ENCODE measurements at places on chromosomes 7 and 10.

GRCh38 chr7:114084472-114085312 lies 165.9 kb upstream of the PPP1R3A start:
- no peak for DNase-seq

DNA sequence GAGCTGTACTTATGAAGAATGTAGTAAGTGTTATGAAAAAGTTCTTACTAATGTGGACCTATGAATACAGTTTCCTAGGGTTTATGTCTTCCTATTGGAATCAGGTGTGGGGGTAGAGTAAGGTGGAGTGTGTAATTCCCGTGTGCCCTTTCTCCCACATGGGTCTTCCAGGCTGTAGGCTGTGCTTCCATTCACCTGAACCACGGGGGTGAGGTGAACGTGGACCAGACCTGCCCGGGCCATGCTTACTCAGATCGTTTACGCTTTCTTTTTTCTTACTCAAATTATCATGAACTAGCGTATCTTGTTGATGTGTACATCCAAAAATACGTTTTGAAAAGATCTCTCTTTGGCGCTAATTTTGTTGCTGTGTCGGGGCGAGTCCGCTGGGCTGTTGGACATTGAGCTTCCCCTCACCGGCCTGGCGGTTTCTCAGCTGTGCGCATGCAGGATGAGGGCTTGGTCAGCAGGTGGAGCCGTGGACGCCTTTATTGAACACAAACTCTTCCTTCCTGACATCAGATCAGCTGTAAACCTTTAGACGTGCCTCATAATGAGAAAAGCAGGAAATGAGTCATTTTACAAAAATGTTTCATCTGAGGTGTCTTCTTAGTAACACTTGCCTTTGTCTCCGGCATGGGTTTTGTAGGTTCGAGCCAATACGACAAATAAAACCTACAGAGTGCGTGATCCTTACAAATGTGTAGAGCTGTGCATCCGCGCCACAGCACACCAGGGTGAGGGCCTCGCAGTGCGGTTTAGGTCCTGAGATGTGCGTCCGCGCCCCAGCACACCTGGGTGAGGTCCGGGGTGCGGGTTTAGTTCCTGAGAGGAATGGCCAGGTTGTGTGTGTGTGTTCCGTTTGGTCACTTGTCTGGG lies 53.8 kb downstream of the WDR37 start:
- peak; percentile 43 for DNase-seq

DNA sequence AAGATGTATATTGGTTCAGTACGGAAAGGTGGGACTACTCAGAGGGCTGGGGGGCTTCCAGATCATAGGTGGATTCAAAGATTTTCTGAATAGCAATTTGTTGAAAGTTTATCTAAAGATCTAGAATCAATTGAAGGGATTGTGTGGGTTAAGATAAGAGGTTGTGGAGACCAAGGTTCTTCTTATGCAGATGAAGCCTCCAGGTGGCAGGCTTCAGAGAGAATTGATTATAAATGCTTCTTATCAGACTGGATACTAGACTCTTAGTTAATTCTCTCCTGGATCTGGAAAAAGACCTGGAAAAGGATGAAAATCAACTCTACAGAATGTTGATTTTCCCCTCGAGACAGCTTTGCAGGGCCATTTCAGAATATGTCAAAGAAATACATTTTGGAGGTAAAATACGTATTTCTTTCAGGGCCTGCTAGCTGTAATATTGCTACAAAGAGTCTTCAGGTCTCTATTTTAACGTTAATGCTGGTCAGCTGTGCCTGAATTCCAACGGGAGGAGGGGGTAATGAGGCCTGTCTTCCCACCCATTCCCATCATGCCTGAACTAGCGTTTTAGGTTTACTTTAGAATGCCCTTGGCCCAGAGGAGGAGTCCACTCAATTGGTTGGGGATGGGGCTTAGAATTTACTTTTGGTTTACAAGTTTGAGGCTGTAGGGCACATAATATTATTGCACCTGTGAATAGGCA lies 12.8 kb upstream of the GPR15LG start:
- DNase-seq, result no peak

- DNase-seq, result no peak
Measured at GRCh38 chr7:16728811-16729210, 24.7 kb upstream of the TSPAN13 start.

DNA sequence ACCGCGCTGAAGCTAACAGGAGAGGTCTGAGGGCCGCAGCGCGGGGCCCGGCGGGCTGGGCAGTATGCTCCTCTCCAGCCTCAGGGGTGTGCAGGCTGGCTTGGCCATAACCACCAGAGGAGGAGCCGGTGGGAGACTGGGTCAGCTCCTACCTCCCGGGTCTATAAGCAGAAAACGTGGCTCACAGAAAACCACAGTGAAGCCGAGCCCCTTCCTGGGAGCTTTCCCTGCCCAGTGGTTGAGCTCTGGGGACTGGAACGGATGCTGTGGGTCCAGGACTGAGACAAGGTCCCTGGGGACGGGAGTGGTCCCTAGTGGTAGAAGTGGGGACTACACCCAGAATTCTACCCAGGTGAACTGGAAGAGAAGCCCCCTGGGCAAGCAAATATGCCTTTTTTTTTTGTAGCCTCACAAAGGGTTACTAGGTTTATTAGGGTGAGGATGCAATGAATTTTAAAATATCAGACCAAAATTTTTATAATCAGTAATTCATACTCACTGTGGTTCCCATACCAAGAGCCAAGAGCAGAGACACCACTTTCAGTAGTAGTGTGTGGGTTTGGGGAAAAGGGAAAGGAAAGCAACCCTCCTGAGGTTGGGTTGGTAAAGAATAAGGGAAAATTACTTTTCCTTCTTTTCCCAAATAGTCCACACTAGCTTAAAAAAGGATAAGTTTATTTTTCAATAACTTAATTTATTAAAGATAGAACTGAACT lies 67.9 kb upstream of the PRKCQ start:
- peak; percentile 29 for DNase-seq

- DNase-seq, result no peak
Measured at GRCh38 chr10:90924552-90924951, 3.7 kb upstream of the ANKRD1 start.

GRCh38 chr7:70776627-70777101 lies 355.3 kb upstream of the GALNT17 start:
- DNase-seq, result no peak

- DNase-seq, result no peak
Measured at GRCh38 chr10:61899997-61900828, 1.3 kb upstream of the ARID5B start.

DNA sequence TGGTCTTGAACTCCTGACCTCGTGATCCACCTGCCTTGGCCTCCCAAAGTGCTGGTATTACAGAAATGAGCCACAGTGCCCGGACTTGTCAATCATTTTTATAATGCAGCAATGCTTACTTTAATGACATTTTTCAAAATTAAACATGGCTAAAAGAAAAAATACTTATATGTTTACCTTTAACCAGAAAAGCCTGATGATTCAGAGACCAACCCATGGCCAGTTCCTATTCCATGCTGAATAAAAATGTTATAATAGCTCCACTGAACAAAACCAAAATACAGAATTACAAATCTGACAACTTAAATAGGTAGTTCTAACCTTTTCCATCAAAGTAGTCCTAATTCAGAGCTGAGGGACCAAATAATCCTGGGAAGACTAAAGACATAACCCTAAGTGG lies 21.6 kb downstream of the ZNF438 start:
- no peak for DNase-seq

DNA sequence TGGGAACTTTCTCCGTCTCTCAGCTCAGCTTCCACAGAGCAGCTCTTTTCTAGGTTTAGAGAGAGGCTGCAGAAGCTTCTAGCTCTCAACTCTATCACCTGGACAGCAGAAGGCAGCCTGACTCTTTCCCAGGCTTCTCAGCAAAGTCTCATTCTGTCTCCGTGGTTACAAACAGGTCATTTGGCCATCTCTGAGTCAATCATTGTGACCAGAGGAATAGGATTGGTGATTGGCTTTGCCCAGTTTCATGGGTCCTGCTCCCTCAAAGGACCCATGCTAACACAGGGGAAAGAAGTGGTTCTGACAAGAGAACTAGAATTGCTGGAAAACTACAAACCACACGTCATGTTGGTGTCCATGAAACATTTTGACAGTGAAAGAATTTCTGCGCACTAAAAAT lies 43.6 kb downstream of the PRR15 start:
- DNase-seq, result no peak
